IPS-NIHi11 (cell line): ENCODE measurements at places on chromosomes 13 and 19.

DNA sequence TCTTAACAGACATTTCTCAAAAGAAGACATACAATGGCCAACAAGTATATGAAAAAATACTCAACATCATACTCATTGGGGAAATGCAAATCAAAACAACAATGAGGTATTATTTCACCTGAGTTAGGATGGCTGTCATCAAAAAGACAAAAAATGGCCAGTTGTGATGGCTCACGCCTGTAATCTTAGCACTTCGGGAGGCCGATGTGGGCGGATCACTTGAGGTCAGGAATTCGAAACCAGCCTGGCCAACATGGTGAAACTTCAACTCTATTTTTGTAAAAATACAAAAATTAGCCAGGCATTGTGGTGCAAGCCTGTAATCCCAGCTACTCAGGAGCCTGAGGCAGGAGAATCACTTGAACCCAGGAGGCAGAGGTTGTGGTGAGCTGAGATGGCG lies 22.0 kb downstream of the CEACAM16 start:
- DNase-seq: no peak

DNA sequence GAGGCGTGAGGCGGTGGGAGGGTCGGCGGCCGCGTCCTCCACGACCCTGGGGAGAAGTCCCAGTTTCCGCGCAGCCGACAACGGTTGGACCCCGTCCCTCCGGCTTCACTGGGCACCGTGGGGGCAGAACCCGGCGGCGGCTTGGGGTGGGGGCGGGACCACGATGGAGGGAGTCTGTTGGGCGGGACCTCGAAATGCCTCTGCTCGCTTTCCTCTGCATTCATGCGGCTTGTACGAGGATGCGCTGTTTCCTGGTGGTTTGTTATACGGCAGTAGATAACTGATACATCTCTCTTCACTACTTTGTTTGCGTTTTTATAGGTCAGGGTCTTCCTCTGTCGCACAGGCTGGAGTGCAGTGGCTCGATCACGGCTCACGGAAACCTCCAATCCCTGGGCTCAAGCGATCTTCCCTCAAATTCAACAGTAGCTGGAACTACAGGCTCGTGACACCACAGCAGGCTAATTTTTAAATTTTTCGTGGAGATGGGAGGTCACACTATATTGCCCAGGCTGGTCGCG lies 24.6 kb upstream of the ZNF846 start:
- peak; percentile 22 for DNase-seq

GRCh38 chr19:47322058-47322457 lies 9.9 kb upstream of the C5AR2 start:
- no peak for DNase-seq

DNA sequence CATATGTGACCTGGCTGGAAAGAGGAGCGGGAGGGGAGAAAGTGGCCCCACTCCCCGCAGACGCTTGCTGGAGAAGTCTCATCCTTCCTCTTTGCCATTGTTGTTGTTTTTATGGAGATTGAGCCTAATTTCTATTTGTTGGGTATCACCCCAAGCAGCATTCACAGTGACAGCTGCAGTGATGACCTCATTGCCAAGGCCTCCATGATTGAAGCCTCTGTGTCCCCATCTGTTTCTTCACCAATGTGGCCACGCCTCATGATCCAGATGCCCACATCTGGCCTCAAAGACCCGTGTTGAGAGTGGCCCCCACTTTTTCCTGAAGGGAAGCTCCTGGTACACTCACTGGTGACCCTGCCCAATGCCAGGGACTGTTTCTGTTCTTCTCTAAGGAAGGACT lies 154.2 kb downstream of the SLC7A1 start:
- DNase-seq: no peak

DNA sequence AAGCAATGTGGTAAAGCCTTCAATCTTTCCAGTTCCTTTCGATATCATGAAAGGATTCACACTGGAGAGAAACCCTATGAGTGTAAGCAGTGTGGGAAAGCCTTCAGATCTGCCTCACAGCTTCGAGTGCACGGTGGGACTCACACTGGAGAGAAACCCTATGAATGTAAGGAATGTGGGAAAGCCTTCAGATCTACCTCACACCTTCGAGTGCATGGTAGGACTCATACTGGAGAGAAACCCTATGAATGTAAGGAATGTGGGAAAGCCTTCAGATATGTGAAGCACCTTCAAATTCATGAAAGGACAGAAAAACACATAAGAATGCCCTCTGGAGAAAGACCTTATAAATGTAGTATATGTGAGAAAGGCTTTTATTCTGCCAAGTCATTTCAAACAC lies 15.6 kb upstream of the ZNF763 start:
- DNase-seq: no peak

GRCh38 chr13:20588529-20589110 lies 21.7 kb downstream of the IFT88 start:
- no peak for DNase-seq

DNA sequence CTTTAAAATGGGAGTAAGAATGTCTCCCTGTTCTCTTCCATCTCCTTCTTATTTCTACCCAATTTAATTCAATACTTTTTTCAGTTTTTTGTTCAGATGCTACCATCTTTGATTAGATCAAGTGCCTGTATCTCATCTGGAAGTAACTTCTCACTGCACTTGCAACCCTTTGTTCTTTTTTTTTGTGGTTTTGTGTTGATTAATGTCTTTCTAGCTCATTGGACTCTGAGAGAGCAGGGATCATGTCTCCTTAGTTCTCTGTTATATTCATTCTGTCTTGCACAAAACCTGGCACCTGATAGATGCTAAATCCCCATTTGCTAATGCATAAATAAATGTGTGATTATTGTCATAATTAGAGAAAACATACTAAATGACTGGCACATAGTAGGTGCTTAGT lies 834 bp upstream of the ITGBL1 start:
- DNase-seq: no peak

GRCh38 chr13:29607465-29607864 lies 12.0 kb upstream of the SLC7A1 start:
- DNase-seq: no peak

GRCh38 chr19:57192077-57192420 lies 749 bp downstream of the ZNF264 start:
- no peak for DNase-seq

- DNase-seq: no peak
Measured at GRCh38 chr19:32287086-32287485, 58.3 kb upstream of the ZNF507 start.

- no peak for DNase-seq
Measured at GRCh38 chr19:19588546-19588945, 29.9 kb downstream of the PBX4 start.

DNA sequence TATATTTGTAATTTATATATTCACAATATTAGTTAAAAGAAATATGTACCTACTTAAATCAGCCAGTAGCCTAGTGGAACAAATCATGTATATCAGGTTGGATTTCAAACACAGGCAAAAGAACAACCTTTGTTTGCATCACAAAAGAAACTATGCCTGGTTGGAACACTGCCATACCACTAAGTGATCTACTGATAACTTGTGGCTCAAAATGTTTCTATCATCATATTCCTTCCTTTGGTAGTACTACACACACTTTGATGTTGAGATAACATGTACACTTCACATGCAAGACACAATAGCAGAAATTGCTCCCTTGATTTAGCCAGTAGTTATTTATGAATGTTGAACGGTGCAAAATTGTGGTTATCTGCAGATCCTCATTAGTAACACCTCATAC lies 146.0 kb upstream of the GPC6 start:
- DNase-seq: no peak

GRCh38 chr13:77599351-77599750 lies 63.8 kb downstream of the SCEL start:
- no peak for DNase-seq

- DNase-seq: no peak
Measured at GRCh38 chr13:32883474-32883873, 132.7 kb upstream of the KL start.

GRCh38 chr19:48418317-48419064 lies 25.0 kb downstream of the GRIN2D start:
- no peak for DNase-seq

- no peak for DNase-seq
Measured at GRCh38 chr13:49369866-49370265, 74.0 kb downstream of the CAB39L start.

- no peak for DNase-seq
Measured at GRCh38 chr19:1290703-1291651, 5.3 kb downstream of the EFNA2 start.

- no peak for DNase-seq
Measured at GRCh38 chr13:44368599-44369368, 4.8 kb upstream of the SERP2 start.

- no peak for DNase-seq
Measured at GRCh38 chr19:49579947-49580263, 451 bp downstream of the NOSIP start.

GRCh38 chr19:397941-398706 lies 10.8 kb downstream of the C2CD4C start:
- no peak for DNase-seq

- DNase-seq: no peak
Measured at GRCh38 chr13:95247852-95248251, 53.4 kb downstream of the ABCC4 start.

- DNase-seq: no peak
Measured at GRCh38 chr13:76621705-76622104, 264.5 kb downstream of the KCTD12 start.

DNA sequence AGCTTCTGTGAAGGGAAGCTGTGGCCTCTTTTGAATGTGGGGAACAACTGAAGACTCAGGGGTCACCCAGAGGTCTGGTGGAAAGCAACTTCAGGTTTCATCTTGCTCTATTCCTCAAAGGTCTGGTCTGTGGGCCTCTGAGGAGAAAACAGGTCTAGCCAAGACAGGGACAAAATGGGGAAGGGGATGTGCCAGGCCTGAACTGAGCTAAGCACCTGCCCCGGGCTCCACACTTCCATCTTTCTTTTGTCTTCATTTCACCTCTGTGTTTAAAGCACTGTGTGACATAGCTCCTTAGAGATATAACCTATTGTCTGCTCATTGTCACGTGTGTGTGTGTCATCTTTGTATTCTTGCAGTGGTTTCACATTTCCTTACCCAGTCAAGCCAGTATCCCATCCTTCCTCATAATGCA lies 19.9 kb upstream of the GDF15 start:
- no peak for DNase-seq

- no peak for DNase-seq
Measured at GRCh38 chr13:36555151-36555986, 118.5 kb upstream of the SERTM1 start.

DNA sequence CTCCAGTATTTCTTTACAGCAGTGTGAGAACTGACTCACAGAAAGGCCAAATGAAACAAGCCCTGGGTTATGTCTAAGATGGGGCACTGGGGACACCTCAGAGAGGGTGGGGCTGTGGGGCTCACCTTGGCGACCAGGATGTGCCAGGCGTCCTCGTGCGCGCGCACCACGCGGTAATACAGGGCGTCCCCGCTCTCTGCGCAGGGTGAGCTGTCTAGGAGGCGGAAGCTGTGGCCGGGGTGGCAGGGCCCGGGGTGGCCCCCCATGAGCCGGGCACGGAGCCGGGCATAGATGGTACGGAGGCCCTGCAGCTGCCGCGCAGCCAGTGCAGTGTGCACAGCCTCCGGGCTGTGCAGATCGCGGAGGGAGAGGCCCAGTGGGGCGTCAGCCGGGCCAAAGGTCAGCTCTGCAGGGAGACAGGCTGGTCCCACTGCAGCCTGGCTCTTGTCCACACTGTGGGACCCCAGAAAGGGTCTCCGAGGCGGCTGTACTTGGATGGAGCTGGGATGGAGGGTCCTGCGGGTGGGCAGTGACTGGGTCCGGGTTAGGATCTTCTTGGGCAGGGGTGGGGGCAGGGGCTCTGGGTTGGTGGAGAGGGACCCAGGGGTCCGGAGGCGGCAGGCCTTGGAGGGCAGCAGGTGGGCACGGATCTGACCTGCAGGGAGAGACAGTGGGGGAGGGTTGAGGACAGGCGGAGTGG lies 3.4 kb downstream of the PEAK3 start:
- DNase-seq: no peak

DNA sequence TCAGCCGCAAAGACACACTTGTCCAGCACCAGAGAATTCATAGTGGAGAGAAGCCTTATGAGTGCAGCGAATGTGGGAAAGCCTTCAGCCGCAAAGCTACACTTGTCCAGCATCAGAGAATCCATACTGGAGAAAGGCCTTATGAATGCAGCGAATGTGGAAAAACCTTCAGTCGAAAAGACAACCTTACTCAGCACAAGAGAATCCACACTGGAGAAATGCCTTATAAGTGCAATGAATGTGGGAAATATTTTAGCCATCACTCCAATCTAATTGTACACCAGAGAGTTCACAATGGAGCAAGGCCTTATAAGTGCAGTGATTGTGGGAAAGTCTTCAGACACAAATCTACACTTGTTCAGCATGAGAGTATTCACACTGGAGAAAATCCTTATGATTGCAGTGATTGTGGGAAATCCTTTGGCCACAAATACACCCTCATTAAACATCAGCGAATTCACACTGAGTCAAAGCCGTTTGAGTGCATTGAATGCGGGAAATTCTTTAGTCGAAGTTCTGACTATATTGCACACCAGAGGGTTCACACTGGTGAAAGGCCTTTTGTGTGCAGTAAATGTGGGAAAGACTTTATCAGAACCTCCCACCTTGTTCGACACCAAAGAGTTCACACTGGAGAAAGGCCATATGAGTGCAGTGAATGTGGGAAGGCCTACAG lies 6.8 kb downstream of the ZNF134 start:
- no peak for DNase-seq

DNA sequence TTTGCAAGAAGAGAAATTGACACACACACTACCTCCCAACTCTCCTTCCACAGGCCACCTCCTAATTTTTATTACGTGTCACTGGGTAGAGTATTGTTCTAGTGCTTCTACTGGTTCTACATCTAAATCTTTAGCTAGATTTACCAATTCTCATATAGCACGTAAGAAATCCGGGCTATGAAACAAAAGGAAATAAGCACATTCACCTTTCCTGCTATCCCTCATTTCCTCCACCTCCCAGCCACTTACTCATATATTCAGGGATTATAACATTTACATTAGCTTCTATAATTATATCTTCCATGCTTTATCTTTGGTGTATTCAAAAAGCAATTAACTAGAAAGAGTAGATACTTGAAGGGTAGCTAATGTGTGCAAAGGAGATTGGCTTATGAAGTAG lies 39.7 kb downstream of the USP12 start:
- no peak for DNase-seq

DNA sequence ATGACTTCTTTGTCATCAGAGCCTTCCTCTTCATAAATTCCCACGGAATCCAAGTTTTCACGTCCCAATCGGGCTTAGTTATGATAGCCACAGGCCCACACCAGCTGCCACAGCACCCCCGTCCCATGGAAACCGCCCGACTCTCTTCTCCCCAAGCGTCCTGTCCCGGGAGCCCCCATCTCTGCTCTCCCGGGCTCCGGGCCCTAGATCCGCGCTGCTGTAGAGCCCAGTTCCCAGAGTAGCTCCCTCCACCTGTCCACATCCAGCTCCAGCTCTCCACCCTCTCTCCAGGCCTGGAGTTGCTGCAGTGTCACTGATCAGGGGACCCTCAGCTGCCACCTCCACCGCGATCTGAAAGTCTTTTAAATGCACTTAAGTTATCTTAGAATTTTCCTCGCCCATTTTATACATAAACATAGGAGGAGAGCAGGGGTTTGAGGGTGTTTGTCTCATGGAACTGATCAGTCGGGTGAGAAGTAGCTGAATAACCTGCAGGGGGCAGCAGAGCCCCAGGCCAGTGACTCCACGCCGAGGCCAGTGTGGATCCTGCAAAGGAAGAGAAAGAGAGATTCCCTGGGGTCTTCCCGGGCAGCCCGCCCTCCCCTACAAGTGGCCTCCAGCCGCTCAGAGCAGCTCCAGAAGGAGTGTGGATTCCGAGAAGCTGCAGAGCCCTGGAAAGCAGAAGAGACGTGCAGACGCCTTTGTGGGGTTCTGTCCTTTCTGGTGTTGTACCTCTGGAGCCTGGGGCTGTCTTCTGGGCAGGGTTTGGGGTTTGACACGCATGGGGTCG lies 1.1 kb upstream of the ZNF763 start:
- DNase-seq: peak; percentile 82

GRCh38 chr13:34207872-34208271 lies 389.9 kb downstream of the RFC3 start:
- no peak for DNase-seq
